NCI-H446 treated with DMSO at 0.1 percent for 48 hours (cell line): ENCODE measurements at places on chromosomes 1 and 21.

DNA sequence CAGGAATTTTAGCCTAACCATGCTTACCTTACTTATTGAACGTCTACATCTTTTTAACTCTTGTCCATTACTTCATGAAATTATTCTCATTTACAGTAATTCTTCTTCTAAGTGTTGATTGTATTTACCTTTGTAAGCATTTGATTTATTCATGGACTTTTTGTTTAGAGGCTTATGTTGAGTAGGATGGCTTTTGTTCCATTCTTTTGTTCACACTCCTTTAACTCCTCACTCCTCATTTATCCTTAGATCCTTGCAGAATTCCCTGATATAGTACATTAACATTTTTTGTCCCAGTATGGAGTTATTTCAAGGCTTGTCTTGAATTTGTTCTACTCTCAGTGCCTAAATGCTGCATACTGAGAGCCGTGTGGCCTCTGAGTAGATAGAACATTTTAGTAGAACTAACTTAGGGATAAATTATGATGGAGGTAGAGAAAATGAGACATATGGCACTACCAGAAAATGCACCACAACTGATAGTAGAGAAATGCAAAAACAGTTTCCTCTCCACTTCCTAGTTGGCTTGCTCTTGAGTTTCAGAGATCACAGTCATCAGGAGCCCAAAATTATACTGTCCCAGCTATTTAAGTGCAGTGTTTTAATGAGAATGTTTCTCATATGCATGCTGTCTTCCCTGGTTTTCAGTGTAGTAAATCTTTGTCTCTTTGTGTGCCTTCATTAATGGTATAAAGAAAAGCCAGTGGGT lies 69.5 kb downstream of the KCNK2 start:
- no peak for DNase-seq

- DNase-seq = no peak
These were observed 49.9 kb downstream of the CBS start for GRCh38 chr21:43025636-43026180.

GRCh38 chr1:51899022-51899421 lies 20.5 kb upstream of the NRDC start:
- DNase-seq = no peak

DNA sequence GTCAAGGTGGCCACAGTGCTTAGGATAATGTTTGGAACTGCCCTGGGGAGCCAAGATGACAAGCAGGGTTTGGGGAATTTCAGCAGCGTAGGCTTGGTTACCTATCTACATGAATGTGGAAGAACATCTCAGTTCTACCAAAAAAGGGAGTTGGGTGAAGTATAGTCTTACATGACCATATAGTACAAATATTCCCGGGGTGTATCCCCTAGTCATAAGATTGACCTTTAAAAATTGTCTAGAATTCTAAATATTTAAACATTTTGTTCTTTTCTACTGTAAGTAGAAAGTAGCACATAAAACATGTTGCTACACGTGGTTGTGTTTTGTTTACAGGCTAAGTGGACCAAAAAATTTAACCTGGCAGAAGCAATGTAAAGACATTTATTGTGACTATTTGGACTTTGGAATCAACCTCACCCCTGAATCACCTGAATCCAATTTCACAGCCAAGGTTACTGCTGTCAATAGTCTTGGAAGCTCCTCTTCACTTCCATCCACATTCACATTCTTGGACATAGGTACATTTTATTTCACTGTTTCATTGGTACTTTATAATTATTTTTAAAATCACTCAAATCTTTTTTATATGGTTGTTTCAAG lies 20.3 kb downstream of the IL12RB2 start:
- no peak for DNase-seq

GRCh38 chr1:1040004-1040991 lies 20.4 kb downstream of the AGRN start:
- DNase-seq = no peak

- DNase-seq = no peak
These were observed 2.8 kb downstream of the IFI16 start for GRCh38 chr1:159012495-159012894.

DNA sequence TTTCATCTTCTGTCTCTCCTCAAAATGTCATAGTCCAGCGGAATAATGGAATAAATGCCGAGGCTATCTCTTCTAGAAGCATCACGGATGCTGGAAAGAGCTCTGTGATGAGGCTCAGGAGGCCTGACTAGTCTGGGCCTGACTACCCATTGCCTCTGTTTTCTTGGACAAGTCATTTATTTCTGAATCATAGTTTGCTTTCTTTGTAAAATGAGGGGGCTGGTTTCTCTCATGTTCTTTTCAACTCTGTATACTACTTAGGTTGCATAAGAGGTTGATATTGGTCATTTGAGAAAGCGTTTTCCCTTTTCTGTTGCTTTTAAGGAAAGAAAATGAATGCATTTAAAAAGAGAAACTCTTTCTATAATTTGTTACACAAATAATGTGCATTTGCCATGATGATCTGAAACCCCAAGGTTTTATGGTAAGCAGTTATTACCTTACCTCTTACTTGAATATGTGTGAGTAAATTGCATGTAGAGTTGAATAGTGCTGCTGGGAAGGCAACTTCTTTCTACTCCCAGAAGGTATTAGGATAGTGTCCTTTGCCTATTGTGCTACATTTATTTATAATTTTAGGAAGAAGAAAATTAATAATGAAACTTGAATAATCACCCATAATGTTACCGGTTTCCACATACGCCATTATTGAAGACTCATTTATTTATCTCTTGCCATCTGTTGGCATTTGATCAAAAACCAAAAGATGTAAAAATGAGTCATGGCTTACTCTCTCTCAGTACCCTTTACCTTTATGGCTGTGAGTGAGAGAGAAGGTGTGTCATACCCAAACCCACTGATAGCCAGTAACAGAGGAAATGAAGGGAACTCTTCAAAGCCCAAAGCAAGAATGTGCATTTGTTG lies 179.1 kb downstream of the FASLG start:
- DNase-seq = no peak

DNA sequence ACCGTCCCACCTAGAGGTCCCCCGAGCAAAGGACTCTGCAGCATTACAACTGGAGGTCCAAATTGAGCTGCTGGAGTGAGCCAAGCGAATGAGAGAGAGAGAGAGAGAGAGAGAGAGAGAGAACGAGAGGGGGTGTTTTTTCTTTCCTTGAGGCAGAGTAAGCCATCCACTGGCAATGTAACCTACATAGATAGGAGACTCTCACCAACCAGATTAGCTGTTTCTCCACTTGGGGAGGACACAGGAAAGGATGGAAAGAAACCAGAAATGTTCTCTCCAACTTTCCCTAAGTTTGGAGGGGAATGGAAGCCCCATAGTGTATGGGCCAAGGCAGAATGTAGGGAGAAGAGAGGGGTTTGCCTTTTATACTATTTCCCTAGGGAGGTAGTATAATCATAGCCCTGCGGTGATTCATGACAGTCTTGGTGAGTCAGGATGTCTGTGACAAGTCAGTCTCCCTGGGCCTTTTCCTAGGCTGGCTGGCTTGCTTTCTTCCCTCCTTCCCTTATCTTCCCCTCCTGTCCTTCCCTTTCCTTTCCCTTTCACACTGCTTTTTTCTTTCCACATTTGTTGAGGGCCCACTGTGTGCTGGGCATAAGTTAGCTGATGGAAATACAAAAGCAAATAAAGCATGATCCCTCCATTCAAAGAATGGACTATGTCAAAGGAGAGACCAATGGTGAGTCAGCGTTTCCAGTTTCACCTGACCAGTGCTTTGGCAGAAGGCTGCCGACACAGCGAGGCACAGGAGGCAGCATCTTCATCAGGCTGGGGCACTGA lies 7.1 kb downstream of the FNDC7 start:
- DNase-seq = no peak

DNA sequence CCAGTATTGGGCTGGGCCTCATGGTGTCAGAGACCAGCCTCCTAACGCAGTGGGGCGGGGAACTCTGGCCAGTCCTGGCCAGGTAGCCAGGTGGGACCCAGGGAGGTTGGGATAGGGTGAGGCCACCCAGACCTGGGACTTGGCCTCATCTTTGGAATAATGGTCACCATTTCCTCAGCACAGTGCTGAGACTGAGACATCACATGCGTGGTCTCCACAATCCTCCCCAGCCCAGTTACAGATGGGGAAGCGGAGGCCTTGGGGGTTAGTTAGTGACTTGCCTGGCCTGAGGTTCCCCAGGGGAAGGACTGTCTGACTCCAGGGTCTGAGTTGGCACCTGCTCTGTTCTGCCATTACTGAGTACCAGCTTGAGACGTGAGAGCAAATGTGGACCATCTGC lies 77.9 kb upstream of the CASZ1 start:
- no peak for DNase-seq

DNA sequence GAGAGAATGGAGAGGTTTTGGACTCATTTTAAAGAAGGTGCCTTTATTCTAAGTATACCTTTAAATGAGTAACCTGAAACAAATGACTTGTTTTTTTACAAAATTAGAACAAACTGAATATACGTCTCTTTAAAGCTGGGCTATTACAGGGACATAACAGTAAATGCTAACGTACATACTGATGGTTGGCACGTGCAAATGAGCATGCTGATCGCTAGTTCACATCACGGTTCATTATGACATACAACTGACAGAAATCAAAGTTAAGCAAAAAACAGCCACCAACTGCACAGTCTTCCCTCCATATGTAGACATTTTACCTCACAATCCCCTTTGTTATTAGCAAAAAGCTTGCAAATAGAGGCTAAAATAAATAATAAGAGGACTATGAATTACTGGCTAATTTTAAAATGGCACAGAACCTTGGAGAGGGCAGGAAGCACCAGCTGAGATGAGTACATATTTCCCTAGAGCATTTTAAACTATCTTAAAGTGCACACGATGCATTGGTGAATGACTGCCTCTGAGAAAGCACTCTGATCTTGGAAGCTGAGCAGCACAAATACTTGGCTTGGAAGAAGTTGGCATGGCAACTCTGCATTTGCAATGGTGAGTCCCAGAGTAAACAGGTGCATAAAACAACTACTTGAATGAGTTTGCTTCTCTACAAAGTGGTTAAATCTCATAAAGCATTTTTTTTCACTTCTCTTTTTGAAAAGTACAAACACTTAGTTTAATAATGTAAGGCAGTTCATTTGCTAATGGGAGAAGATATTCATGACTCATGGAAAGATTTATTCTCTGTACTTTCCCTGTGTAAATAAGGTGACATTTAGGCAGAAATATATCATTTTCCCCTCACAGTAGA lies 204.7 kb downstream of the LHX8 start:
- peak; percentile 39 for DNase-seq
